PC-3 (cell line): ENCODE measurements at places on chromosomes 4 and X. TPM values are rescaled to one million over a fixed set of nuclear protein-coding genes. Genes with fewer than 3 reads are reported as not detected.

- no peak for DNase-seq
Measured at GRCh38 chrX:31154946-31155345, 83.1 kb upstream of the FTHL17 start.

- no peak for DNase-seq
Measured at GRCh38 chr4:38983291-38983690, 48.9 kb downstream of the TMEM156 start.

Gene GAGE12E
- not detected in 2 replicates for total RNA-seq

Gene FAM156A
- total RNA-seq, result 8.2 and 21.1 TPM in 2 replicates

Gene MEPE
- not detected in 2 replicates for total RNA-seq

Gene RBM47
- total RNA-seq, result 34.7 and 47.6 TPM in 2 replicates
